ENCODE measurements at places on chromosomes 5 and 9. TPM values are rescaled to one million over a fixed set of nuclear protein-coding genes. Genes with fewer than 3 reads are reported as not detected.

DNA sequence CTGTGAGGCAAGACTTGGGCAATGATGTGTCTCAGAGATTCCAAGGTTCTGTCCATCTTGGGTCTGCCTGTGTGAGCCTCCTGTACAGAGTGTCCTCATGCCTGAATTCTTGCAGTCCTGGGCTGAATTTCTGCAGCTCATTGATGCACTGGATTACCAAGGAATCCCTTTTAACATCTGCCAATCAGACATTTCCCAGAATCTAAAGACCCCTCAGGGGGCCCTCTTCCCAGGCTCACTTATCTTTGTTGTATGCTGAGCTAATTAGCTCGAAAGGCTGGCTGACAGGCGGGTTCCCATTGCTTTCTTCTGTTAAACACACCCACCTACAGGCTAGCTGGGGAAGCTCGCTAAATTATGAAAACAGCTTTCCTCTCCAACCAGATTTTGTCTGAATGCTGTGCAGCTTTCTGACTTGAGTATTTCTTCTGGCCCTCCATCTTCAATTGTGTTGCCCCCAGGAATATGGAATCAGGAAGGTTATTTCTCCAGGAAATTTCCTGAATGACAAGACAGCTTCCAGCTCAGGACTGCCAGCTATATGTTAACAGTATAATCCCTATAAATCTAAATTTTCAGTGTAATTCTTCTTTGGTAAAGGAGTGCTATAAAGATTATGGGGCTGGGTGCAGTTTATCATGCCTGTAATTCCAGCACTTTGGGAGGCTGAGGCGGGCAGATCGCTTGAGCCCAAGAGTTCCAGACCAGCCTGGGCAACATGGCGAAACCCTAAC lies at the start of gene LIX1:
TSS of gene LIX1 (minus strand) at position 91 of the 734 bp plus-strand sequence. CDS start at position 56, 35 bp downstream.
- DNase-seq: peak; percentile 51

DNA sequence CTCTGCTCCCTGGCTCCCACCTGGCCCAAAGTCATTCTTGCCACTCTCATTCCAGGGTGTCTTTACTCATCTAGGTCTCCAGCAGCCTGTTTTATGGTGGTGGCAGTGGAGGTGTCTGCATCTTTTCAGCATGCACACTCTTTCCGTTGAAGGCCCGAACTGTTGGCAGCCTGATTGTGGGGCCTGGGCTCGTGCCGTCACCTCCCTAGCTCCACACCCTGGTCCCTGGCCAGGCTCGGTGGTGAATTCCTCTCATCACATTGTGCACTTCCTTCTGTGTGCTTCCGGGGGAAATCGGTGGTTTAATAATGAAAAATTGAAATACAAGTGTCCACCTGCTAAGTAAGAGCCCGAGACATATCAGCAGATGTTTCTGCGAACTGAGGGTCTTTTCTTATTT lies 214.3 kb downstream of the TRIO start:
- no peak for DNase-seq

DNA sequence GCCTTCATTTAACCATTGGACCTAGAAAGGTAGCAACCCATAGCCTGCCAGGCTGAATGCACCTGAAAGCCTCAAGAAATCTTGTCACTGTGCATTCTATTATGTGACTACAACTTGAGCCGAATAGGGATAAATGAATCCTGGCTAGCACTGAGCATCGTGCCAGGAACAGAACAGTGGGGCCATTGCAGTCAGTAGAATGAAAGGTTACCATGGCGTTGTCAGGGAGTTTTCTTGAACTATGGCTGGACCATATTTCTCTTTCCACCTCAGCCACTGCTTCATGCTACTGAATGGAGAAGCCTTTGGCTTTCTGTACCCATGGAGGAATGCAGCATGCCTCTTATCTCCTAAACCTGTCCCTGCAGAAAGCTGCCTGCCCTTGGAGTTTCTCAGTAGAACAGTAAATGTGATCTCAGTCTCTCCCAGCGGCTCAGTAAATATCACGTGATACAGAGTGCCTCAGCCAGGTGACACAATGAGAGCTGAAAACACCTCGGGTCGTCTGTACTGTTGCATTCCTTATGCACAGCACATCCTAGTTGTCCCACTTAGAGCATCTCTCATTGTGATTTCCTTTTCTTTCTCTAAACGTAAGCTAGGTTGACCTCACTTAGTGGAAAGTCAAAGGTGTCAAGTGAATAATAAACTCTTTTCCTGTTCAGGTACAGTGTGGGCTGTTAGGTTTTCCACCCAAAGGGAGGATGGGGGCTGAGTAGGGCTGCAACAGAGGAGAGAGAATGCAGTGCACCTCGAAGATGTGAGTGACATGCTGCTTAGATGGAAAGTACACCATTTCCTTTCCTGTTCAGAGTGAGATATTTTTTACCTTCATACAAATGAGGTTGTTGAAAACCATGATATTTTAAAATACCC lies 115.3 kb downstream of the MACIR start:
- no peak for DNase-seq

Gene MEIKIN
- total RNA-seq: not detected

- peak; percentile 78 for DNase-seq
Observed at GRCh38 chr9:35051069-35051967, 21.1 kb downstream of the VCP start.

Gene ASS1
- total RNA-seq: 33.5 TPM

GRCh38 chr5:111697215-111697614 lies 59.8 kb downstream of the NREP start:
- peak; percentile 22 for DNase-seq

- DNase-seq: no peak
Observed at GRCh38 chr5:179824745-179825112, 4.0 kb downstream of the SQSTM1 start.

DNA sequence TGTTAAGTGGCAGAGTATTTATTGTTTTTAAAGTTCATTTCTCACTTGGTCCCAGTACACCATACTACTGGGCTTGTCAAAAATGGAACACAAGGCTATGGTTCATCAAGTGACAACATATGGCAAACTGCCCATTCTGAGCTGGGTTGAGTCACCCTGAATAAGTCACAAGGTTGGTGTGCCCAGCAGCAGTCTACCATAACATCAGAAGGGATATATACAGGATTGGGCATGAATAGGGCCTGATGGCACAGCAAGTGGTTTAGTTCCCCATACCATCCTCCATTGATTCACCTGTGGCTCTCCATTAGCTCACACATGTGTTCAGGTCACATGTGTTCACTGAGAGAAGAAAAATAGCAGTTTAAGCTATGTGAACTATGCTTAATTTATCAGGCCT lies 249.8 kb upstream of the PRDM9 start:
- peak; percentile 9 for DNase-seq

DNA sequence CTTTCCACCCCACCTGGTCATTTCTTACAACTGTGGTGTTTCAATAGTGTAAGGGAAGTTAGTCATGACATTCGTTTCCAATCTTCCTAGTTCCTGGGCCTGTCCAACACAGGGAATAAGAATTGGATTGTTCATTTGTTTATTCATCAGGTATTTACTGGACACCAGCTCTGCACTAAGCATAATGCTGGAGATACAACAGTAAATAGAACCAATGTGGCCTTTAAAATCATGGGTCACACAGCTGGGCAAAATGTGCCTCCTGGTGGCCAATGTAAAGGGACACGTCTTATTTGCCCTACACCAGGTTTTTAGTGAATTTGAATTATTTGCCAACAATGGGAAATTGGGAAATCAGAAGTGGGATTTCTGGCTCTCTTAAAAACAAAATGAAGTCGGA lies 10.4 kb downstream of the ABLIM3 start:
- DNase-seq: peak; percentile 61

- DNase-seq: no peak
Observed at GRCh38 chr9:99419070-99419469, 197.0 kb downstream of the SEC61B start.

- DNase-seq: no peak
Observed at GRCh38 chr5:154971501-154971900, 30.6 kb downstream of the MRPL22 start.

GRCh38 chr5:32961059-32961415 lies 249.9 kb downstream of the NPR3 start:
- DNase-seq: no peak

GRCh38 chr9:134405527-134405926 lies 79.3 kb downstream of the RXRA start:
- DNase-seq: peak; percentile 57

Gene TEX10
- 15.4 TPM for total RNA-seq

DNA sequence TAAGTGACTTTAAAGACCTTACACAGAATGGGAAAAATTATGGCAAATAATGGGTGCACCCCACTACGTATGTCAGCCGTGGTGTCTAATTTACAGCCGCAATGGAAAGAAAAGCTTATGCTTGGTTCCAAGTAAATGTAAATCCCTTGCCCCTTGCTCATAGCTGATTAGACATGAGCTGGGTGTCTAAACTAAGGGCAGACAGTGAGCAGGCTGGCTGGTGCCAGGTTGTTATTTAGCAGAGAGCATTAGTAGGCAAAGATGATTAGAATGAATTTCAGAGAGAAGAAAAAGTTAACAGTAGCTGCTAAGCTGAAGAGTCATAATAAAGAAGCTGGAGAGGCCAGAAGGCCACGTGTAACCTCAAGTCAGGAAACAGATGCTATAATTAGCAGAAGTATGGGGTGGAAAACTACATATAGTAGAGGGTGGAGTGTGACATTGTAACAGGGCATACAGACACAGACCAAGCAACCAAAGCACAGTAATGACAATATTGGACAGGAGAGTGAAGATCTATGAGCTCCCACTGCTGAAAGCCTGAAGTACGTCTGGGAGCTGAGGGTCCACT lies 257.7 kb downstream of the MCTP1 start:
- no peak for DNase-seq

Gene CCDC192
- total RNA-seq: not detected

GRCh38 chr5:149702934-149703646 lies 27.0 kb upstream of the PPARGC1B start:
- no peak for DNase-seq

Gene ELP1
- 24.4 TPM for total RNA-seq

GRCh38 chr9:93001031-93001430 lies 53.7 kb downstream of the FGD3 start:
- no peak for DNase-seq

Gene RNF183
- total RNA-seq: 7.1 TPM

GRCh38 chr5:63961125-63961597 lies 1.1 kb downstream of the HTR1A start:
- no peak for DNase-seq

DNA sequence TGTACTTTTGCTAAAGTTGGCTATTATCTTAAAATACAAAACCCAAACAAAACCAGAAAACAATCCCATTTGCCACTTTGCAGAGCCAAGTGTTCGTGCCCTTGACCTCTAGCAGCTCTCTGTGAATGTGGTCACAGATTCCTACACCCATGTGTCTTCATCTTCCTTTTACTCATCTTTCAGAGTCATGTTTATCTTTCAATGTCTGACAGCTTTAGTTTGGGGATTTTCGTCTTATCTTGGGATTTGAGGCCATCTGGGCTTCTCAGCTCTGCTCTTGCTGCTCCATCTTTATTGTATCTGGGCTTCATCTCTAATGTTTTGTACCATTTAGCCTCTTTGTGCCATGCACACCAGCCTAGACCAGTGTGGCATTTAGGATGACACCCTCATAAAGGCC lies 81.0 kb downstream of the DAPK1 start:
- DNase-seq: no peak

Gene RFX3
- 4.6 TPM for total RNA-seq

GRCh38 chr9:85502815-85503655 lies 238.7 kb downstream of the AGTPBP1 start:
- no peak for DNase-seq

DNA sequence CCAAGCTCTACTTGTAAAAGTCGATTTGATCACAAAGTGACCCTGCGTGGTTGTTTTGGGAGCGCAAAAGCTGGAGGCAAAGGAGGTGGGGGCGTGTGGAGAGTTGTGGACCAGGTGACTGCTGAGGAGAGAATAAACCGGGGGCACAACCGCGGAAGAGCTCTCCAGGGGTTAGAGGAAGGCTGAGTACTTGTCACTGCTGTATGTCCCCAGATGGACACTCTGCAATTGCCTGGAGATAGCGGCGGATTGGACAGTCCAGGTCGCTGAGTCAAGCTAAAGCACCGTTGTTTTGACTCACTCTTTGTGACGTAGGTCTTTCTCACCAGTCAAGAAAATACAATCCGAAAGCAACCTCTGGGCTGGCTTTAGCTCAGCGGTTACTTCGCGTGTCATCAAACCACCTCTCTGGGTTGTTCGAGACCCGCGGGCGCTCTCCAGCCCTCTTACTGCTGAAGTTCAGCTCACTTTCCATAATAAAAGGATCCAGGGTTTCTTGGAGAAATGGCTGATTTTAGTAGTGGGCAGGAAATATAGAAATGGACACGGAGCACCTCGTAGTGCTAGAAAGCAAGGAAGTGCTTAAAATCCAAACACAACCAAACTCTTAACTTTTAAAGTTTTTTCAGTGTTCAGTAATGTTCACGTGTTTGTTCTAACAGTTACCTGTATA lies 25.7 kb downstream of the ZMAT2 start:
- peak; percentile 70 for DNase-seq

DNA sequence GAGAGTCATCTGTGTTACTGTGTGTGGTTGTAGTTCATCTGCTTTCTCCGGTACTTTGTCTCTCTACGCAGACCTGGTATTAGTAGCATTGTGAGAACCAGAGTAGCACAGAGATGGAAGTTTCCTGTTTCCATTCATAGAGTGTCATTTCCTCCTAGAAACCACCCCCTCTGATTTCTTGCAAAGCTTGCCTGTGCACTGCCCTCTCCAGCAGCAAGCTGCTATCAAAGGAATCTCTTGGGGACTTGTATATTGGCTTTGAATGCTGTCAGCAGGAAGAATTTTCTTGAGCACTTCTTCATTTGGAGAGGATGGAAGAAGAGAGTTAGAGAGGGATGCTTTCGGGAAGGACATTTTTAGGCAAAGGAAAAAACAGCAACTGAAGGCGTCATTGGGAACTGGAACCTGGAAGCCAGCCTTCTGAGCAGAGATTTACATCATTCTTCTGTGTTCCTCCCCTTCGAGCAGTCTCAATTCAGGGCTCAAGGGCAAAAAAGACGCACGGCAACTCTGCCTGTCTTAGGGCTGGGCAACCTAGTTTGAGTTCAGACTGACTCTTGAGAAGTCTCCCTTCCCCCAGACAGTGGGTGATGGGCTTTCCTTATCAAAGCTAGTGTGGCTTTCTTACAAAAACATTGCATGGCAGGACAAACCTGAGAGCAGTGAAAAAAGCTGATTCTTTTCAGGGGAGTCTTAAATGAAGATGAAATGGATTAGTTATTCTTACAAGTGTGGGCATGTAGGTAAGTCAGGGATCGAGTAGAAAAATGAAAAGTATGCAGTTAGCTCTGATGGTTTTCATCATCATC lies 226.3 kb downstream of the AOPEP start:
- no peak for DNase-seq

Gene IFNA2
- not detected for total RNA-seq

DNA sequence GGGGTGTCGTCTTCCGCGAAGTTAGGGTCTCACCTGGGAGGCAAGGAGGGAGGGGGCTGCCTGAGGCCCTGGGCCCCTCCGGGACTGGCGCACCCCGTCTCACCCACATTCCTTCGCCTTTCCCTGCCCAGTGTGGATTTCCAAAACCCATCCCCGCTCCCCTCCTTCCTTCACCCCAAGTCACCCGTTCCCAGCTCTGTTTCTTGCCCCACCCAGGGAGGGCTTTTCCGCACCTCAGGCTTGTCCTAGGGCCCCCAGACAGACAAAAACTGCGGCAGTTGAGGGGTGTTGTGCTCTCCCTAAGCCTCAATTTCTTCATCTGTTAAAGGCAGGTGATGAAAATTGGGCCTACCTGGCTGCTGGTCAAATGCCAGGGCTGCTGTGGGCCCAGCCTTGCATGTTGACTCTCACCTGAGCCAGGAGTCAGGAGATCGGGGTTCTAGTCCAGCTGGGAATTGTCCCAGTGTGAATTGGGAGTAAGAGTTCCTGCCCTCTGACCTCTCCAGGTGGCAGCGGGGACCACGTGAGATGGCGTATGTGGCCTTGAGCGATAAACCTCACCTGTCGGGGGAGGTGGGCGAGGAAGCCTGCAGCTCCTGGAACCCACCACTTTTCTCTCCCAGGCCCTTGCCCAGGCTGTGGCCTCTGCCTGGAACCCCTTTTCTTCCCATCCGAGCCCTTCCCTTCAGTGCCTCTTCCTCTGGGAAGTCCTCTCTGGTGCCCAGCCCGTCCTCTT lies 143.4 kb upstream of the IER5L start:
- no peak for DNase-seq

All from HT-29 (cell line).